ENCODE measurements at places on chromosomes 11 and 22. TPM values are rescaled to one million over a fixed set of nuclear protein-coding genes. Genes with fewer than 3 reads are reported as not detected.

Gene RAG1
- 0.35 TPM for polyA plus RNA-seq

Gene HTATIP2
- 49.6 TPM for polyA plus RNA-seq

Gene SGSM1
- 0.28 TPM for polyA plus RNA-seq

GRCh38 chr11:44017443-44018126, 30.2 kb upstream of the ACCSL start:
- no peaks in the 10 kb centered on the region for H3K36me3 ChIP-seq
- no peaks in the 10 kb centered on the region for H3K27me3 ChIP-seq
- H3K27ac ChIP-seq: no peak overlapping the region

GRCh38 chr11:108536783-108537182, 38.6 kb upstream of the POGLUT3 start:
- no peaks in the 10 kb centered on the region for H3K36me3 ChIP-seq
- no peaks in the 10 kb centered on the region for H3K27me3 ChIP-seq
- no peak for DNase-seq
- no peaks in the 10 kb centered on the region for H3K4me1 ChIP-seq
- no peak overlapping the region for H3K27ac ChIP-seq

DNA sequence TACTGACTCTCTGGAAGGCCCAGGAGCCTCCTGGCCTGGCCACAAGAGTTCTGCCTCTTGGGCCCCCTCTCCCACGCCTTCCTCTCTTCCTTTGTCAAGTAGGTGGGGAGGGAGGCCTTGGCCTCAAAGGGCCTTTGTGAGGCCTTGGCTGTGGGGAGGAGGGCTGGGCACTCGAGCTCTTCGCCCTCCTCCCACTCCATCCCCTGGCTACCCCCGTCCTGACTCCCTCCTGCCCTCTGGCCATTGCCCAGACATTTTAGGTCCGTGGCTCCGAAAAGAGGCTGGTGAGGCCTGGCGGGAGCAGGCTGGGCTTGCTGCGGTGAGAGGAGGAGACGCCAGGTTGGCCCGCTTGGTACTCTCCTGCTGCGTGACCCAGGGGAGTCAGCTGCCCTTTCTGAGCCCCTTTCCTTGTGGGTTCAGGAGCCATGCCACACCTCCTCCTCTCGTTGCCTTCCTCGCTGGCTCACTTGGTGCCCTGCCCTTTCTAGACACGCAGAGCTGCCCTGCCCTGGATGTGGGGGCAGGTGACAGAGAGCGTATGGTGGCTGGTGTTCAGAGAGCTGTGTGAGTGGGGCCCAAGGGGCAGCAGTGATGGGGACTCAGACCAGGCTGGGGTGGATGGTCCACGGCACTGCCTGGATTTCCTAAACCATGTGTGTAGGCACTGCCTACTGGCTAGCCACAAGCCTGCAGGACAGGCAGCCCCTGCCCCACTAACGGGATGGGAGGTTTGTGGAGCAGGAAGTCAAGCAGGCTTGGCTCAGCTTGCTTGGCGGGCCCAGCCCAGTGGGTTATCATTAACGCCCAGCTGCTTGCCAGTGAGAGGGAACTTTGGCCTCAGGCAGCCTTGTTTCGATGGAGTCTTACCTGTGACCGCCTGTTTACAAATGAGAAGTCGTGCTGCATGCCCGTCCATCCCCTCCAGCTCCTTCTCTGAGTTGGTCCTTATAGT, 15.8 kb upstream of the OMP start:
- no peaks in the 10 kb centered on the region for H3K27me3 ChIP-seq
- H3K36me3 ChIP-seq: no peaks in the 10 kb centered on the region
- DNase-seq: no peak
- no peak overlapping the region for H3K27ac ChIP-seq
- no peak overlapping the region for H3K4me3 ChIP-seq
- peaks cover 18% of the 10 kb centered on the region for H3K4me1 ChIP-seq

DNA sequence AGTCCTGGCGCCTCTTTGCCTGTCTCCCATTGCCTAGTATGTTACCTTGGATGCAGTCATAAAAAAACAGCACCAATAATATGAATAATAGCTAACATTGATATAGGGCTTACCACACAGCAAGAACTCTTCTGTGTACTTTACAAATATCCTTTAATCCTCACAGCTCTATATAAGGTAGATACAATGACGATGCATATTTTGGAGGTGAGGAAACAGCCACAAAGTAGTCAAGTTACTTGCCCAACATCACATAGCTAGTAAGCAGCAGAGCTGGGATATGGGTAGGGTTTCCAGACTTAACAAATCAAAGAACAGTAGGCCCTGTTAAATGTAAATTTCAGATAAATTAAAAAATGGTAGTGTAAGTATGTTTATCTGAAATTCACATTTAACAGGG, 128.8 kb downstream of the ST3GAL4 start:
- H3K4me3 ChIP-seq: no peak overlapping the region
- H3K36me3 ChIP-seq: no peaks in the 10 kb centered on the region
- no peak overlapping the region for H3K27ac ChIP-seq
- no peak for DNase-seq
- H3K4me1 ChIP-seq: peaks cover 5% of the 10 kb centered on the region
